GM12878 (cell line): ENCODE measurements at places on chromosomes 2 and 18. TPM values are rescaled to one million over a fixed set of nuclear protein-coding genes. Genes with fewer than 3 reads are reported as not detected.

The CCT4 gene
- 246 TPM in 2 replicates for total RNA-seq

The MAP4K3 gene
- 0.61 and 0.95 TPM in 2 replicates for total RNA-seq

The FAP gene
- not detected in 2 replicates for total RNA-seq

The CLHC1 gene
- 4.0 and 6.2 TPM in 2 replicates for total RNA-seq

The GKN1 gene
- not detected in 2 replicates for total RNA-seq

The RNMT gene
- total RNA-seq, result 30.6 and 33.2 TPM in 2 replicates

The GPR55 gene
- 26.8 and 30.1 TPM in 2 replicates for total RNA-seq

The SERPINB10 gene
- 17.5 and 21.6 TPM in 2 replicates for total RNA-seq

The UBR3 gene
- 14.0 and 17.0 TPM in 2 replicates for total RNA-seq

The CYRIA gene
- total RNA-seq, result 9.2 and 11.2 TPM in 2 replicates

The RNF125 gene
- total RNA-seq, result 3.9 and 4.1 TPM in 2 replicates

The ACYP2 gene
- total RNA-seq, result 6.2 and 9.0 TPM in 2 replicates
